ENCODE measurements at places on chromosomes 4 and X. TPM values are rescaled to one million over a fixed set of nuclear protein-coding genes. Genes with fewer than 3 reads are reported as not detected.

- DNase-seq, result no peak
Observed at GRCh38 chrX:100477958-100478357, 67.9 kb upstream of the PCDH19 start.

DNA sequence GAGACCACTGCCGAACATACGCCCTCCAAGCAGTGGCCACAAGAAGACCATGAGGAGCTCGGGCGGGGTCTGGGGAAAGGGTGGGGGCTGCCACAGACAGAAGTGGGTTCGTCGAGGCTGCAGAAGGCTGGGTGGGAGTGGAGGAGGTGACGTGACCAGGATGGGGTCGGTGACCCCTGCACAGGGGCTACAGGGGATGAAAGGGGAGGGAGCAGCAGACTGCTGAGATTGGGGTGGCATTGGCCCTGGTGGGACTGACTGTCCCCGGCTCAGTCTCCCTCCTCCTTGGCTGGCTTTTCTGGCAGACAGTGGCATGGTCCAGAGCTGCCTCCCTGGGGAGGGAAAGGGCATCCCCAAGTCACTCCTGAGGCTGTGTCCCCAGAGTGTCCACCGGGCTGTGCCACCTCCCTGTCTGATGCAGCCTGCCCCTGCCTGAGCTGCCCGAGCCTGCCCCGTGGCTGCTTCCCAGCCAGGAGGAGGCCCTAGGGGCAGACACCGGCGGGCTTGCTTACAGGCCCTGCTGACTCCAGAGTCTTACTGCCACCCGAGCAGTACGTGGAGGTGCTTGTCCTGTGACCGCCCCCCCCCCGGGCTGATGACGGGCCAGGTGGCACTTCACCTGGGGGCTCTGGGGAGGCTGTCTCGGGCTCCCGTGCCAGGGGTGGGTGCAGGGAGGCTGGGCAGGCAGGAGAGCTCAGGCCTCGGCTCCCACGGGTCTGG, 7.2 kb downstream of the SH3BP2 start:
- DNase-seq, result peak; percentile 75

DNA sequence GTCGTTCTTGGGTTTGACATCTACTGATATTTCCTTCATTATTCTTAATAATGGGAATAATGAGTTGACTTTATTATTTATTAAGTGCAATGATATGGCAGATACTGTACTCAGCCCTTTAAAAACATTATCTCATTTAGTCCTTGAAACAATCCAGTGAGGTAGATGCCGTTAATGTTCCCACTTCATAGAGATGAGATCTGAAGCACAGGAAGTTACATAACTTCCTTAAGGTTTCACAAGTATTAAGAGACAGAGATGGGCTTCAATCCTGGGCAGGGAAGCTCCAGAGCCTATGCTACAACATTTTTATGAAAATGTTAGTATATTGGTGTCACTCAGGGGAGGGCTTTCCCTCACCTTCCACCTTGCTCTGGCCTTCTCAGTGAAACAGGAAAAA, 9.7 kb upstream of the KLHL13 start:
- no peak for DNase-seq

DNA sequence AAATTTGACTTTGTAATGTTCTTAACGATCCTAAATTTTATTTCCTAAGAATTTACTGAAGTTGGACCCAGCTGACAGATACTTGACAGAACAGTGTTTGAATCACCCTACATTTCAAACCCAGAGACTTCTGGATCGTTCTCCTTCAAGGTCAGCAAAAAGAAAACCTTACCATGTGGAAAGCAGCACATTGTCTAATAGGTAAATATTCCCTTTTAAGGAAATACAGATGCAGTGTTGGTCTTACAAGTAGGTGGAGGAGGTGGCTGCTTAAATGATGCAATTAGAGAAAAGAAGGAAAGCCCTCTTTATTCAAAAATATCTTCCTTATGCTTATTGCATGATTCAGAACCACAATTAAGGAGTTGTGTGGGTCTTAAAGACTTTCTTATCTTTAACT, 73.5 kb downstream of the RS1 start:
- no peak for DNase-seq

DNA sequence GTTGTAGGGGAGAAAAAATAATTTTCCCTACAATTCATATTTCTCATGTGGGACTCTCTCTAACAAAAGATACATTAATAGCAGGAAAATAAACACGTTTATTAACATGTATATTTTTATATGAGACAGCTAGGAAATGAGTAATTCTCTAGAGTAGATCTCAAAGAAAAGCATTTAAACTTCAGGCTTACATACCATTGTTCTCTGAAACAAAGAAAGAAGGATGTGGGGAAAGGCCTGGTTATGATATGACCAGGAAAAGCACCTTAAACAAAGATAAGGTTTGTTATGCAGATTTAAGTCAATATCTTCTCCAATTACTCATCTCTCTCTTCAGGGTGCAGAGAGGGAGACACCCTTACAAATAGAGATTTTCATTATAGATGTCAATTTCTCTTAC, 131.3 kb downstream of the SLC7A11 start:
- DNase-seq, result no peak

GRCh38 chr4:140088323-140088967, 65.5 kb downstream of the MAML3 start:
- DNase-seq, result no peak

DNA sequence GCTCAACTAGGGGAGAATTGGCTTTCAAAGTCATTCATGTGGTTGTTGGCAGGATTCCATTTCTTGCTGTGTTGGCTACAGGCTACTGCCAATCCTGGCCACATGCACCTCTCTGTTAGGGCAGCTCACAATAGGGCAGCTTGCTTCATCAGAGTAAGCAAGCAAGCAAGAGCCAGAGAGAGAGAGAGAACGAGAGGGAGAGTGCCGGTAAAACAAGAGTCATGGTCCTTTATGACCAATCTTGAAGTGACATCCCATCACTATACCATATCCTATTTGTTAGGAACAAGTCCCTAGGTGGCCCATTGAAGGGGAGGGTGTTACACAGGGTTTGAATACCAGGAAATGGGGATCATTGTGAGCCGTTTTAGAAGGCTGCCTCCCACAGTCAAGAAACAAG, 33.0 kb upstream of the TLR2 start:
- no peak for DNase-seq

GRCh38 chr4:113635739-113636437, 125.7 kb downstream of the CAMK2D start:
- no peak for DNase-seq

- no peak for DNase-seq
Observed at GRCh38 chr4:123676890-123677229, 280.3 kb downstream of the SPRY1 start.

DNA sequence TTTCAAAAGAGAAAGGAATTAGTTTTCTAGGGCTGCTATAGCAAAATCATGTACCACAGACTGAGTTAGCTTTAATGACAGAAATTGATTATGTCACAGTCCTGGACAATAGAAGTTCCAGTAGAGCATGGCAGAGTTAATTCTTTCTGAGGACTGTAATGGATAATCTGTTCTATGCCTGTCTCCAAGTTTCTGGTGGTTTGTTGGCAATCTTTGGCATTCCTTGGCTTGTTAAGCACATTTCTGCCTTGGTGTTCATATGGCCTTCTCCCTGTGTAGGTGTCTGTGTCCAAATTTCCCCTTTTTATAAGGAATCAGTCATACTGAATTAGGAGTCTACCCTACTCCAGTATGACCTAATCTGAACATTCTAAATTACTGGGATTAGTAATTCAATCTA, 336.1 kb upstream of the PABPC4L start:
- DNase-seq, result no peak

The ABCG2 gene
- total RNA-seq, result 21.7 TPM

The FHDC1 gene
- 25.7 TPM for total RNA-seq

The IGFBP7 gene
- total RNA-seq, result 661 TPM

The USP17L24 gene
- not detected for total RNA-seq

All from upper lobe of right lung (tissue), 1 donor.